GM23248 (cell line): ENCODE measurements at places on chromosomes 5 and 9.

DNA sequence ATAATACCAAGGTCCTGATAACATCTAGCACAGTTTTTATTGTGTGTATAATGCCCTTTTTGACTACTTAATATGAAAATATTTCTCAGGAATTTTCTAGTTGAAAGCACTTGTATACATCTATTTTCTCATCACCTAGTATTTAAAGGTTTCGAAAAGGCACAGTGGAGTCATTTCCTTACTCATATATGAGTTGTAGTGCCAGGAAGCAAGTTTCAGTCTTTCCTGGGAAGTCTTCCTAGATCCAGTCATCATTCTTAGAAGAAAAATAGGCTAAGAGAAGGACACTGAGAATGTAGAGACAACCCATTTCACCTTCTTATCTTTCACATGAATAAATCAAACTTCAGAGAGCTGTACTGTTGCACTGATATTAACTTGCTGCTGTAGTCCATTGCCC lies 70.2 kb downstream of the SLC25A46 start:
- peak; percentile 1 for DNase-seq

DNA sequence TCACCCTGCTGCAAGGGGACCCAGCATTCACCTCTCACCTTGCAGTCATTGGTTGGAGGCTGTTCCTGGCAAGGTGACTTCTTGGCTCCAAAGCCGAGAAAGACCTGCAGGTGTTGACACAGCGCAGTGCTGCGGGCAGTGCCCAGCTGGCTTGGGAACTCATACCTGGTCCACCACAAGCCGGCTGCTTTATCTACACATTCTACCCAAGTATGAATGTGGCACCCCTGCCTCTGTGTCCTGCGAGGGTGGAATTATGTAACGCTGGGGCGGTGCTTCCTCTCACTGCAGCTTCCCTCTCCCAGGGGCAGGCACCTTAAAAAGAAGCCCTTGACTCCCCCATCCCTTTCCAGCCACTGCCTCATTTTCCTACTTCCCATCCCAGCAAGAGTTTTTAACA lies 2.5 kb upstream of the ZMYND19 start:
- DNase-seq, result no peak

GRCh38 chr5:83586874-83587776 lies 115.6 kb downstream of the VCAN start:
- peak; percentile 34 for DNase-seq

DNA sequence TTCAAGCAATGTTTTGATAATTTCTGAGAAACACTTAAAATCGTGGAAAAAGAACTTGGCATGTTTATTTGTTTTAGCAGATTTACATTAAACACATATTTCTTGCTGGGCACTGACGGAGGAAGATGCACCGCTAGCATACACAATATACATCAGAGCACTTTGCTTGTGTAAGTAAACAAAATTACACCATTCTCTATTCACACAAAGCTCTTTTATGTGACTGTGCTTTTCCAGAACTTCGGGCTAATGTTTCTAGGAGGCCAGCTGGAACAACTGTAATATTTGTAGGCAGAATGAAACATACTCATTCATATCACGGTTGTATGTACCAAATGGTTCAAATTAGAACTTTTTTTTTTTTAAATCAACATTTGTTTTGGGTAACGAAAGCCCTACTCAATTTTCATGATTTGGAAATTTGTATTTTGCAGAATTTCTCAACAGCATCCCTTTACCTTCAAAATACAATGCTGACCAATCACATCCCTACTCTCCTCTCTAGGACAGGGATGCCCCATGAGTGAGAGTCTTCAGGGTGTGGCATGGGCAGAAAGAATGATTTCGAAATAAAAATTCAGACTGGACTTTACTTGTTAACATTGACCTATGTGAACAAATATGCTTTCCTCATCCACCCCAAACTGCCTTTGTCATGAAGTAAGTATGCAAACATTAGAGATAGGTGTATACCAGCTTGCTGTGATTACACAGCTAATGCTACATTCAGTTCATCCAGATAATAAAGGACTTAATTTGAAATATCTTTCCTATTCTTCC lies 425.1 kb downstream of the BNC2 start:
- DNase-seq, result peak; percentile 65

- DNase-seq, result peak; percentile 69
Measured at GRCh38 chr9:86096386-86096785, 3.0 kb downstream of the GOLM1 start.

GRCh38 chr5:131272724-131273123 lies 8.9 kb downstream of the CDC42SE2 start:
- DNase-seq, result no peak

GRCh38 chr5:35246900-35247647 lies 16.8 kb upstream of the PRLR start:
- DNase-seq, result peak; percentile 27

- no peak for DNase-seq
Measured at GRCh38 chr5:166127766-166128570, 2163.5 kb upstream of the WWC1 start.

DNA sequence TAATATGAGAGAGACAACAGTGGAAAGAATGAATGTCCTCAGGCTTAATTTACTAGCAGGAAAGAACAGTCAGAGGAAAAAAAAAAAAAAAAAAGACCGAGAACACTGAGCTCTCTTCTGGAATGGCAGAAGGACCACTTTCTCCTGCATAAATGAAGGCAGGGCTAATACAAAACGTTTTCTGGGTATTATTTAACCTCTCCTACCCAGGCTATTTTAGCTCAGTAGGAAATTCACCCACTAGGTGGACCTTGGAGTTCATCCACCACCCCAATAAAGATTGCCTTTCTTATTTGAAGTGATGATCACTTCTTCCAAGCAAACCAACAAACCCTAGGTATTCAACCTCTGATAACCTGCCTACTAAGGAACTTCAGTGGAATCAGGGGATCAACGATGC lies 3.7 kb downstream of the GLIS3 start:
- DNase-seq, result peak; percentile 24

DNA sequence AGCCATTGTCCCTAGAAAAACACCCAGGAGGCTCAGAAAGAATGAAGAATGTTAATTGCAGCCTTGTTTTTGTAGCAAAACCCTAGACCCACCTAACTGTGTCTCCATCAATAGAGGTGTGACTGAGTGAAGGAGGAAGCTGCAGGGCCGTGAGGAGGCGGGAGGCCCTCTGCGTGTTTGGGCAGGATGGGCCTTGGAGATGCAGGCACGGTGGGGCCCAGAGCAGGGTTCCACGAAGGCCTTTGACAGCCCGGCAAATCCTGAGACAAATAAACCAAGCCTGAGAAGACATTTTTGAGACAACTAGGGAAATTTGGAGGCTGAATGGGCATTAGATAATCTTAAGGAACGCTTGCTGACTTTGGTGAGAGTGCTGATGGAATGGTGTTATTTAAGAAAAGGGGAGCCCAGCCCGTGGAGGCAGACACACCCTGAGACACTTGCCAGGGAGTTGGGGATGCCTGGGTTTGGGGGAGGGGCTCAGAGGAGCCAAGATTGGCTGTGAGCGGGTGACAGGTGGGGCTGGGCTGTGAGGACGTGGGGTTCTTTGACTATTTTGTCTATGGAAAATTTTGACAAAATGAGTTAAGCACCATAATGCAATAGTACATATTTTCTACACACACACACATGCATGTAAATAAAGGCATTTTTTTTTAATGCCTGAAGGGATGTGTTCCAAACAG lies 48.8 kb downstream of the BARX1 start:
- DNase-seq, result no peak

DNA sequence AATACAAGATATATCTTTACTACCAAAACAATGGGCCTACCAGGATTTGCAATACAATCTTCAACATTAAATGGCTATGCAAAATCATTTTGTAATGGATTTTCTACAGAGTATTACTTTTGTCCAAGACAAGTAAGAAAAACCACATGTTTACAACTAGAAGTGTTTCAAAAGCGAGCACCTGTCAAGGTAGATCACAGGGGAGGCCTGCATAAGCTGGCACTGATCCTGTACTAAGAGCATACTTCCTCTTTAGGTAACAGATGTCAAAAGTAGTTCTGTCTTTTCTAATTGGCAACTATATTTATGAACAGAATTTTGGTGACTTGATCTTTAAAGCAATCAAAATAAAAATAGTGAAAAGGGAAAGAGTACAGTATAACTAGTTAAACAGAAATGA lies 249.0 kb downstream of the MLLT3 start:
- DNase-seq, result no peak

DNA sequence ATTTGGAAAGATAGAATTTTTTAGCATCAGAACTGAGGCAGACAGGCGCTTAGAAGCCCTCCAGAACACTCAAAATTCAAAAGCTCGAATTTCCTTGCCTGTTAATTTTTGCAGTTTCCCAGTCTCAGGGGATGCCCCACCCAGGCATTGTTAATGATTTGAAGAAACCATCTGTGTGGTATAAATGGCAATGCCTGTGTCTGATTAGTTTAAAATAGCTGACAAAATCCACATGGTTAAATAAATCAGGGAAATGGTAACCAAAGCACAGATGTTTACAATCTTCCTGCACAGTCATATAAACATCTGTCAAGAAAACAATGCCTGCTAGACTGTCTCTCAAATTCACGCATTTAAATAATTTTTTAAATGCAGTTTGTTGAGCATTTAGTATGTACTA lies 185.2 kb upstream of the RGMB start:
- DNase-seq, result no peak

DNA sequence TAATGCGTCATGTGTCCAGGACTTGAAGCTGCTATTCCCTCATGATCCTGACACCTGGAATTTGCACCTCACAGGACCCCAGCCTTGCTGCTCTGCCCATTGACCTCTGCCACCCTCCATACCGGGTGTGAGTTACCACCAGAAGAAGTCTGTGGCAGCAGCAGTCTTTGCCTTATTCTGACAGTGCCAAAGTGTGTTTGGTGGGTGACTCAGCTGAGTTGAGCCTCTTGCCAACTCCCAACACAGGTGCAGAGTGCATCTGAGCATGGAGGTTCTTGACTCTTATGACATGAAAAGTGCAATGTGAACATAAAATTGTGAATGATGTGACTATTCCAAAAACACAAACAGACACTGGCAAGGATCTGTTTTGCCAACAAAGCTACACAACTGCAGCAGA lies 1166.5 kb upstream of the CDH18 start:
- DNase-seq, result no peak

DNA sequence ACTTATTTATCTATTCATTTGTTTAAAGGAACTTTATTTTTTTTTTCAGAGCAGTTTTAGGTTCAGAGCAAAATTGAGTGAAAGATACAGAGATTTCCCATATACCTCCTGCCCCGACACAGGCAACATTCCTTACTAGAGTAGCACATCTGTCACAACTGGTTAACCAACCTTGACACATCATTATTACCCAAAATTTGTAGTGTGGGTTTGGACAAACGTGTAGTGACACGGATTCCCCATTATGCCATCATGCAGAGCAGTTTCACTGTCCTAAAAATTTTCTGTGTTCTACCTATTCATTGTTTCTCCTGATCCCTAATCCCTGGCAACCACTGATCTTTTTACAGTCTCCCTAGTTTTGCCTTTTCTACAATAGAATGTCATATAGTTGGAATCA lies 57.3 kb upstream of the LHFPL2 start:
- no peak for DNase-seq

- DNase-seq, result no peak
Measured at GRCh38 chr9:126502417-126503332, 111.1 kb upstream of the LMX1B start.
